GM23248 (cell line): ENCODE measurements at places on chromosomes 2 and 18. TPM values are rescaled to one million over a fixed set of nuclear protein-coding genes. Genes with fewer than 3 reads are reported as not detected.

DNA sequence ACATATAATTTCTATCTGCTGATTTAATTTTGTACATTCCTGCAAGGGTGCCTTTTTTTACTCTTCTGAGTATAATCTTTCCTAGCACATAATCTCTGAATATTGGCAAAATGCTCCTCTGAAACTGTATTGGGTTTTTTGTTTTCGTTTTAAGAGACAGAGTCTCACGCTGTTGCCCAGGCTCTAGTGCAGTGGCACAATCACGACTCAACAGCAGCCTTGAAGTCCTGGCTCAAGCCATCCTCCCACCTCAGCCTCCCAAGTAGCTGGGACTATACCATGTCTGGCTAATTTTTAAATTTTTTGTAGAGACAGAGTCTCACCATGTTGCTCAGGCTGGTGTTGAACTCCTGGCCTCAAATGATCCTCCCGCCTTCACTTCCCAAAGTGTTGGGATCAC is 104.9 kb downstream of the SPTBN1 start:
- no peak for DNase-seq

The CCDC85A gene
- total RNA-seq: 4.2 and 9.9 TPM in 2 replicates

GRCh38 chr18:13700153-13700552 is 26.2 kb downstream of the FAM210A start:
- DNase-seq: no peak

DNA sequence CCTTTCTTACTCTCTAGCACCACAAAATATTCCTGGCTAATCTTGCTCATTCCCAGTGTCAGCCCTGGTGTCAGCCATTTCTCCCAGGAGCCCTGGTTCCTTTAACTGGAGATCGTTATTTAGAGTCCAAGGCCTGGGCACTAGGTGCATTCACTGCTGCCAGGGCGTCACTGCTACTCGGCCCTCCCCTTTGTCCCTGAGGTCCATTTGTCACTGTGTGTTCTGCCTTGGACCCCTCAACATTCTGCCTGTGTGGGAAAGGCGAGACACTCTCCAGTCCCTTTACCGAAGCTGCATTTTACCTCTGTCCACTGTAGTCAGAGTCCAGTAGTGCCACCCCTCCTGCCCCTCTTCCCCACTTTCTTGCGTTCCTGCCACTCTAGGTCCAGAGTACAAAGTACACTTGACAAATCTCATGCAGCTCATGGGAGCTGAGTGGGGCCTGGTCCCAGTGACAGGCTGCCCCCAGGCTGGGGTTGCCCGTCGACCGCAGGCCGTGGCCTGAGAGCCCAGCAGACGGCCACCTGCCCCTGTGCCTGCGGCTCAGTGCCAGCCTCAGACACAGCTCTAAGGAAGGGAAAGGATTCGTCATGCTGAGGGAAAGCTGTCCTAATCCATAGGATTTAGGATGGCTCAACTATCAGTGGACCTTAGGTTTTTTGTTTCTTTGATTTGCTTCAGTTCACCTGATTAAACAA is 52.1 kb downstream of the COPS8 start:
- DNase-seq: no peak

- DNase-seq: peak; percentile 9
Measured at GRCh38 chr2:216188559-216188850, 79.4 kb downstream of the XRCC5 start.

DNA sequence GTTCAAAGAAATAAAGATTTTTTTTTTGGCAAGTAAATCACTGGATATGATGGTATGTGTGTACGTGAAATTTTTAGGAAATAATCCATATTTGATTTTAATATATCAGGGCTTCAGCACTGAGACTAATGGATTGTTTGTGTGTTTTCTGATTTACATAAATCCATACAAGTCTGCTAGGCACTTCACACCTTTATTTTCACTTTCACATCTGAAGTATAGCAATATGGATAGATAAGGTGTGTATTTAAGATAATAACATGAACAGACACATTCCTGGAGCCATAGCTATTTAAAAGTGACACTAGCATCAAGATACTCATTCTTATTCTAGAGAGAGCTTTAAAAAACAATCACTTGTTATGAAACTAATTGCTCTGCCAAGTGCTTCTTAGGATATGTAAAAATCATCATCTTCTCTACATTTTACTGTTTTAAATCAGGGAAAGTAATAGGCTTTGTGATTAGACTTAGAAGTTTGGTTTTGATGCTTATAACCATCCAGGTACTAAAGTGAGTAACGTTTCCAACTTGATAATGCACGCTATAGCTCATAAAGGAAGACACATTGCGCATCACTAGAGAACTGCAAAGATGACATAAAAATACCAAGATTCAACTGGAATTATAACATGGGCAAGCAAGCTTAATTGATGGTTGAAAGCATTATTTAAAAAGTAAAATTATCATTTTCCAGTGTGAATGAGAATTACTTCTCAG is 208.9 kb downstream of the ZEB2 start:
- no peak for DNase-seq

The CNOT9 gene
- 65.8 and 84.2 TPM in 2 replicates for total RNA-seq

The LHCGR gene
- total RNA-seq: not detected in 2 replicates

- peak; percentile 52 for DNase-seq
Measured at GRCh38 chr2:9918275-9918674, 33.2 kb upstream of the GRHL1 start.

GRCh38 chr2:213678437-213679218 is 394.4 kb downstream of the SPAG16 start:
- no peak for DNase-seq

GRCh38 chr18:22921772-22922171 is 11.4 kb upstream of the RBBP8 start:
- no peak for DNase-seq

GRCh38 chr2:175234650-175235049 is 53.1 kb upstream of the ATP5MC3 start:
- no peak for DNase-seq

DNA sequence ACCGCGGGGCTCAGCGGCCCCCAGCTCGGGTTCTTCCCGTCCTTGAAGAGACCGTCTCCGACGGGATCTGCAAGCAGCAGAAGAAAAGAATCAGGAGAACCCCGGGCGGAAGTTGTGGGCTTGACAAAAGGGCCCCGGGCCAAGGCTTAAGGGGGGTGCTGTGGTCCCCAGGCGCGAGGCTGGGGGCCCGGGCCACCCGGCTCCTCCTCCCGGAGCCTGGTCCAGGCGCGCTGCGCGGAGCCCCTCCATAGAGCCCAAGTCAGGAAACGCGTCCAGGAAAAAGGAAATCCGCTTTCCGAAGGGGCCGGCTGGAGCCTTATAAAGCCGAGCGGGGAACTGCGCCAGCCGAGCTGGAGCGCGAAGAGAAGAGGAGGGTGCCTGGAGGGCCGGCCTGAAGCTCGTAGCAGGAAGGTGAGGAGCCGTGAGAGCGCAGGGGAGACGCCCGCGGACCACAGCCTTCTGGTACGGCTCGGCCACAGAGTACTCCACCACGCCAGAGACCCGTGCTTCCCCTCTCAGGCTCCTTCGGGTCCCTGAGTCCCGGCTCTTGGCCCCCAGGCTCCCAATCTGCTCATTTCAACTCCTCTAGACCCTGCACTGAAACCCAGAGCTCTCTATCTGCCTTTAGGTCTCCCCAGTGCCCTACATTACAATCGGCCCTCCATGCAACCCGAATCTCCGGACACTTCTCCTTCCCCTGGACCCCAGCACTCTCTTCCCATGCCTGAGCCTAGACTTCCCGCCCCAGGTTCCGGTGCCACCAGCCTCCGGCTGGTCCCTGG is 554 bp downstream of the FEV start:
- DNase-seq: peak; percentile 30

The IL36A gene
- not detected in 2 replicates for total RNA-seq
